IPS DF 6.9 (cell line): ENCODE measurements at places on chromosomes 3 and 15.

- no peak for DNase-seq
Measured at GRCh38 chr3:147538034-147538433, 128.9 kb downstream of the ZIC1 start.

- no peak for DNase-seq
Measured at GRCh38 chr3:74435631-74436030, 178.8 kb downstream of the CNTN3 start.

DNA sequence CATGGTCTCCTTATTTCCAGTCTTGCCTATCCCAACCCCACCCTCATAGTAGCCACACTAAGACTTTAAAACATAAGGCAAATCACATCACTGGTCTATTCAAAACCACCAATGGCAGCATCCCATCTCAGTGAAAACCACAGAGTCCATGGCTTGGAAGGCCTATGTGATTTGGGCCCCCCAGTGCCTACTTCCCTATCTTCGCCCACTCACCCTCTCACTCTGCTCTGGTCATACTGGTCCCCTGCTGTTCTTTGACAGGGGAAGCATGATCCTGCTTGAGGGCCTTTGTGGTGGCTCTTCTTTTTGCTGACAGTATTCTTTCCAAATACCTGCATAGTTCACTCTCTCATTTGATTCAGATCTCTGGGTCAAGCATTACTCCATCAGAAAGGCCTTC lies 3.3 kb downstream of the GTF2A2 start:
- DNase-seq = no peak

- DNase-seq = no peak
Measured at GRCh38 chr3:161296814-161297213, 74.5 kb downstream of the SPTSSB start.

DNA sequence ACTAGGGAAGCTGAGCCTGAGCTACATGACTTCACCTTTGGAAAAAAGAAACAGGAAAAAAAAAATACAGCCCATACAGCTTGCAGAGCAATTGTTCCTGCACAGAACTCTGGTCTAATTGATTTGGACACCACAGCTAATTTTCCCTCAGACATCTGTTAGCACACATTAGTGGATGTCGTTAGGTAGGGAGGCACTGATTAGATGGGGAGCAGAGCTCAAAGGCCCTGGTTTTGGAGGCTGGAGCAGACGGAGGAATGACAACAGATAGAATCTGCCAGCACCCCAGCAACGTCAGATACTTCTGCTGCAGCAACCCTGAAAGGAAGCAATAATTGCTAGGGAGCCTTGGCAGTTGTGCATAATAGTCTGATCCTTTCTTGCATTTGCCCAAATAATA lies 398.9 kb downstream of the LSAMP start:
- DNase-seq = no peak

DNA sequence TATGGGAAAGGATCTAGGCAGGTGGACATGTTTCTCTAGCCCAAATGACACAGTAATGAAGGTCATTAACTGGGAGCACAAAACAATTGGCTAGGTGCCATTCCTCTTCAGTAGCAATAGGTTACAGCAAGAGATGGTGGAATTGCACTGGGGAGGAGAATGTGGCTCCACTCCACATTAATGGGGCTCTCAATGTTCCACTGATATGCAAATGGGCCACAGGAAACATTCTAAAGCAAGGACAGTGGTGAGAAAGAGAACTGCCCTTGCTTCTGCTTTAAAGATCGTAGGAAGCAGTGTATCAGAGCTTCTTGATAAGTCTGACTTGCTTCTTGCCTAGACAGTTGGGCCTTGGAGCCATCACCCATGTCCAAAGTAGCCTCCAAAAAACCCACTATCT lies 271.4 kb upstream of the PPP2R3A start:
- DNase-seq = peak; percentile 11

- DNase-seq = no peak
Measured at GRCh38 chr15:94353488-94353820, 122.1 kb downstream of the MCTP2 start.

DNA sequence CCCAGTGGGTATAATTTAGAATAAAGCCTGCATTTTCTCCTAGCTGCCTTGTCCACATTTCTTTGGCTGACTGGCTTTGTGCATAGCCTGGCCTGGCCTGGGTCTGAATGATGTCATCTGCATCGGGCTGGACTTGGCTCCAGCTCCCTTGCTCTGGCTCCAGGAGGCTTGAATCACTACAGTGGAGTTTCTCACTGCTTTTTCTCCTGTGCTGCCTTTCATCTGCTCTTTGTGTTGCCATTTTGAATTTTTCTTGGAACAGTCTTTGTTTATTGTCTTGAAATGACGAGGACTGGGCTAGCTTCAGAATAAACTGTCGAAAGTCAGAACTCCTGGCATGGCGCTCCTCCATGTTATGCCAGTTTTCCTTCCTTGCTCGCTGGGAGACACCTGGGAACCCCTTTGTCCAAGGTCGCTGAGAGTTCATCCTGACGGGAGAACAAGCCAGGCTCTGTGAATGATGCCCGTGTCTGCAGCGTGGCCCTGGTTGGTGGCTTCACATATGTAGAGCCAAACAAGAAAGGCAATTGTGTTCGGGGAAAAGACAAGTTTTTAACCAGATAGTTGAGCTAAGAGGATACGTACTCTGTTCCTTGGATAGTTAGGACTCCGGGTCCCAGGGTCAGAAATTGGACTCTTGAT lies 258.9 kb downstream of the PDZRN3 start:
- DNase-seq = no peak

DNA sequence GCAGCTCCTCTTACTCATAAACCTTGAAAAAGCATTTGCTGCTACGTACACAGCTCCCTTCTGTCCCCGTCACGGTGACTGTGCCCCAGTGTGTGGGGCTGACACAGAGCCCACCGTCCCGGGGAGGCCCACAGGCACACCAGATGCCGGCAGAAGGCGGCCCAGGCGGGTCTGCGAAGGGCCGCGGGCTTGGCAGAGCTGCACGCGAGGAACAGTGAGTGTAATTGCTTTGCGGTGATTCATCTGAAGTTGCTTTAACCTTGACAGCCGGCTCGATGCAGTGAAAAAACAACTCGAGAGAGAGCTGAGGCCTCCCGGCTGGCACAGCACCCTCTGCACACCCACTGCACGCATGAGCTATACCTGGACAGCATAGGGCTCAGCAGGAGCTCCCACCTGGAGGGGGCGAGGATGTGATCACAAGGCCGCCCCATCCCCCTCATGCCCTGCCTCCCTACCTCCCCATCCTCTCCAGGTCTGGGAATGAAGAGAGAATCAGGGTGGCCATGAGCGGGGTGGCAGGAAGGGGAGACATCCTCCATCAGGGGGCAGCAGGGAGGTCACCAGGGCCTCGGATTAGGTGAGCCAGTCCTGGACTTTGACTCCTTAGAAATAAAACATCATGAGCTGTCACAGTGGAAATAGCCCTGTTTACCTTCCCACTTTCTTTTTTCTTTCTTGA lies 172.7 kb downstream of the MEGF11 start:
- DNase-seq = no peak

- DNase-seq = no peak
Measured at GRCh38 chr3:35651426-35651825, 12.1 kb downstream of the ARPP21 start.

DNA sequence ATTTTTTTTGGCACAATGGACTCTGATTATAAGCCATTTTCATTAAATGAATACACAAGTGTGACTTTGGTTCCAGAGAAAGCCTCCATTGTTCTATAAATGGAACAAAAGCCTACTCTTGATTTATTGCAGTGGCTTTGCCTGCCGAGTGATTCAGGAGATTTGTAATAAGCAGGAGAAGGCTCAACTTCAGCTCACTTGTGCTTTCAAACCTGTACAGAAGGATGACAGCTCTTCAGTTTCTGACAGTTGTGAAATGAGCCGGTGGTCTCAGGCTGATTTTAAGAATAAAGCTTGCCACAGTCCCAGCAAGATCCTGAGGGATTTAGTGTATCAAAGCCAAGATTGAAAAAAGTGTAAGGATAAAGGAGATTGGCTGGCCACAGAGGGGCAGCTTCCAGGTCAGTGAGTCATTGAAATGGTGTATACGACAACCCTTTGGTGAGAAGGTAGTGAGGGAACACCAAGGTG lies 438.8 kb upstream of the TGFBR2 start:
- no peak for DNase-seq

DNA sequence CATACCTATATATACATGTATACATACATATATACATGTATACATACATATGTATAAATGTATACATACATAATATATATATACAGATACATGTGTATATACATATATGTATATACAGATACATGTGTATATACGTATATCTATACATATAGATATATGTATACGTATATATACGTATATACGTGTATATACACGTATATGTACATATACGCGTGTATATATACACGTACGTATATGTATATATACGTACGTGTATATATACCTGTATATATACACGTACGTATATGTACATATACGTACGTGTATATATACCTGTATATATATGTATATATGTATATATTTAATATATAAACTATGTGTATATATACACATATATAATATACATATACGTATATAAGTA lies 955.2 kb downstream of the AGBL1 start:
- no peak for DNase-seq

DNA sequence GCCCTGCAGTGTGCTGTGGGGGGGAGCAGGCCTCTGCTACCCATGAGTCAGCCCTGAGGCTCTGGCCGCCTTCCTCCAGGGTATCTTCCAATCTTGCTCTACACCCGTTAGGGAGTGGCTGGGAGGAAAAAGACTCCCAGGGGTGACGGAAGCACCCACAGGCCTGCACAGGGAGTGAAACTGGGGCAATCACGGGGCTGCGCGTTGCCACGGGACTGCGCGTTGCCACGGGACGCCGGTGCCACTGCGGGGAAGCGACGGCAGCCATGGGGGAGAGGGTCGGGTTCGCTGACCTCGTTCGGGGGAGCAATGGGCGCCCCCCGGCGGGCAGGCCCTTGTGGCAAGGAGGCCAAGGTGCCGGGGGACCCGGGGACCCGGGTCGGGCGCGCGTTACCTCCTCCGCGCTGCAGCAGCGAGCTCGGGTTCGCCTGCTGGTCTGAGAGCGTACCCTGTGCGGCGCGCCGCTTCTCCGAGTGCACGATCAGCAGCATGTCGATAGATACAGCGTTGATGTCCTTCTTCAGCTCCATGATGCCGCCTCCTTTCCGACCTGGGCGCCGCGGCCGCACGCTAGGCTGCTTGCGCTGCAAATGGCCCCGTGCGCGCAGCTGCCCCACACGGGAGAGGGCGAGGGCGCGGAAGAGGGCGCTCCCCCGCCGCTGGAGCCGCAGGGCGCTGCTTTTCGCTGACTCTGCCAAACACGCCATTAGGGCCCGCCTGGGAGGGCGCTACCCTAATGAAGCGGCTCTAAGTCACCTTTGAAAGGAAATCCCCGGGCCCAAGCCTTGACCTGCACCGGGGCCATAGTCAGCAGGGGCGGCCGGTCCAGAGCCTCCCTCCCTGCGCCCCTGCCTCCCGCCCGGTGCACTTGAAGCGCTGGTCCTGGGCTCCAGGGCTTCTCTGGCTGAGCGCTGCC lies at the start of gene KY:
Gene KY, minus strand, starts transcription at position 592 of the 916 bp plus-strand sequence. Its CDS starts 62 bp downstream, at position 530.
- DNase-seq = no peak

DNA sequence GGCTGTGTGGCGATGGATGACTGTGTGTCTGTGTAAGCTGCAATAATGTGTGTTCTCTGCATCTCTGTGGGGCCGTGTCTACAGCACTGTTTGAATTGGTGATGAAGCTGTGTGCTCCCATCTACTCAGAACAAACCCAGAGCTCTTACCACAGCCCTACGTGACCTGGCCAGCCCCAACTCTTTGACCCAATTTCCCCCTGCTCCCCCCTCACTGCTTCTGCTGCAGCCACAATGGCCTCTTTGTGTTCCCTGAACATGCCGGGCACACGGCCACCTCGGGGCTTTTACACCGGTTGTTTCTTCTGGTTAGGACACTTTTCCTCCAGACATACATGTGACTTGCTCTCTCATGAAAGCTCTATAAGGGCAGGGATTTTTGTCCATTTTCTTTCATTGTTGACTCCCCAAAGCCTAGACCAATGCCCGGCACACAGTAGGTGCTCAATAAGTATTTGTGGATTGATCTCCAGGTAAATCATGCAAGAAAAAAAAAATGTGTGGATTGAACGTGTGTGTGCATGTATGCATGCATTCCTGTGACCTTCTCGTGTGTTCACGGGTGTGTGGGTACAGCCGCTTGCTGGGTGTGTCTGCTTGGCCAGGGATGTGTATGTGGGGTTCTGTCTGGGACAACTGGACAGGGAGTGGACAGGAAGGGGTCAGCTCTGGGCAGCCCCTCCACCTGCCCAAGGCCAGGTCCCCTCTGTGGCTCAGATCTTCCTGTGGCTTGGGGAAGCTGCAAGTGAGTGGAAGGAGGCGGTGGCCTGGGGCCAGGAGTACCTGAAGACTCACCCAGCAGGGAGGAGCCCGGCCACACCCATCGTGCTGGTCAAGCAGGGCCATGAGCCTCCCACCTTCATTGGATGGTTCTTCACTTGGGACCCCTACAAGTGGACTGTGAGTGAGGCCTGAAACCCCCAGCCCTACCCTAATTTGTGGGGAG lies 14.8 kb downstream of the VILL start:
- no peak for DNase-seq
